ENCODE measurements at places on chromosomes 16 and 17.

GRCh38 chr16:58882292-58882691 lies 148.2 kb upstream of the GOT2 start:
- DNase-seq: peak; percentile 15

- DNase-seq: peak; percentile 56
These were observed 14.3 kb downstream of the RAPGEFL1 start for GRCh38 chr17:40191237-40192208.

DNA sequence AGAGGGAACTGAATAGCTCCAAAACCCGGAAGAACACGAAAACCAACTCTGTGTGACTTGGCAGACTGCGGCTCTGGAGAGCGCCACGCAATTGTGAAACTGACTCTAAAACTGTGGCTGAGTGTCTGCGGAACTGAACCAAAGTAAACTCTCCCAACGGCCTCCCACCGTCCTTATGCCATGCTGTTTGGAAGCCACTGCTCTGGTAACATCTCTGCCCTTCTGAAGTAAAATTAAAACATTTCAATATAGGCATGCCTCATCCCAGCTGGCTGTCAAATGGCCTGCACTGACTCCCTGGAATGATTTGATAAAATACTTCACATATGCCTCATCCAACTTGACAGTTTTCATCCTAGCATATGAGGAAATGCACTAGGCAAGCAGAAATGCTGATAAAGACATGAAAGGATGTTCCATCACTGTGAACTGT lies 70.2 kb downstream of the PARN start:
- DNase-seq: no peak

- DNase-seq: no peak
These were observed 17.7 kb downstream of the SREBF1 start for GRCh38 chr17:17819111-17819510.

DNA sequence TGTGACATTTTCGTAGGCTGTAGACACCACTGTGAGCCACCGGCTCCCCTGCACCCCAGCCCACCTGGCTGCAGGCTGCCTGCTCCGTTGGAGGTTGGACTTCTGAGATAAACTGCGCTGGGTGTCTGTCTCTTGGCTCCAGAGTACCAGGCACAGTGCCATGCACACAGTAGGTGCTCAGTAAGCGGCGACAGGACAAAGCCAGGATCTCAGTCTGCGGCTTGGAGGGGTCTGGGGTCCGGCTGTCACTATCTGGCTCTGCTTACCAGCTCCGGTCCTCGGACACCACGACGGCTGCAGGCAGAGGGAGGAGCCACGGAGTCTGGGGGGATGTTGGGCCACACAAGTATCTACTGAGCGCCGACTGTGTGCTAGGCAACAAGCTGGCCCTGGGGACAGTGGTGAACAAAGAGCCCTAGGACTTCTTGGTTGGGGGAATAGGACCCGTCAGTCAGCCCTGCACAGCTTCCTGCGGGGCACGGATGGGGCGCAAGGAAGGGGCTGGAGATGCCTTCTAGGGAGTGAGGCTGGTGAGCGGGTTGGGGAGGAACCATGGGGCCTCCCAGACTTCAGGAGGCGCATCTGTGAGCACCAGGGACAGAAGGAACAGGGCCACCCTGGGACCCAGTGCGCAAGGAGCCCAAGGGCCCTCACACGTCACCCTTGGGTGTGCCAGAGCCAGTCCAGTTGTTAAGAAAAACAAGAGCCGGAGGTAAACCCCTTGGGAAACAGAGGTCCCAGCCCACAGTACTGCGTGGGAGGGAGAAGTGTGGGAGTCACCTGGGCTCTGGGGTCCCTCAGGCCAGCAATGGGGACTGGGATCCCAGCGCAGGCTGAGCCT lies 17.3 kb downstream of the JPH3 start:
- no peak for DNase-seq

GRCh38 chr16:63216696-63217423 lies 1180.6 kb upstream of the CDH8 start:
- no peak for DNase-seq

DNA sequence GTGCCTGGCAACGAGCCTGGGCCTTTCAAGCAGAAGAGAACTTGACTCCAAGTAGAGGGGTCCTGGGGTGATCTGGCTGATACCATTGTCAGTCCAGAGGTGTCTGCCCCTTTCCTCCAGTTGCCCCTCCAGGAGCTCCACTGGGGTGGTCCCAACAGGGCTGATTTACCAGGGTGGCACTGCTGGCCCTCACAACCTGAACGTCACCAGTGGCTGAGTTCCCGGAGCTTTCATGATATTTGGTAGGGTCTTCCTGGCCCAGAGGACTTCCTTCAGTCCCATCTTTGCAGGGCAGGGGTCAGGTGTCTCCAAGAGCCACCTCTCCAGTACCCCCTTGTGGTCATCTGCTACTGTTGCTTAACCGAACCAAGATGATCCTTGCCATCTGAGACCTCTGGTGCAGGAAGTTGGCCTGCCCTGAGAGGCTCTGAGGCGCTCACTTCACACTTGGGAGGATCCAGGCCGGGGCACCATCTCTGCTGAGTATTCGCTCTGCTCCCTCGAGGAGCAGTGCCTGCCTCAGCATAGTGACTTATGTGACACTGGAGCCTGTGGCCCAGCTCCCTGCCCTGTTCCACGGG lies 3.5 kb downstream of the LIMD2 start:
- peak; percentile 65 for DNase-seq

DNA sequence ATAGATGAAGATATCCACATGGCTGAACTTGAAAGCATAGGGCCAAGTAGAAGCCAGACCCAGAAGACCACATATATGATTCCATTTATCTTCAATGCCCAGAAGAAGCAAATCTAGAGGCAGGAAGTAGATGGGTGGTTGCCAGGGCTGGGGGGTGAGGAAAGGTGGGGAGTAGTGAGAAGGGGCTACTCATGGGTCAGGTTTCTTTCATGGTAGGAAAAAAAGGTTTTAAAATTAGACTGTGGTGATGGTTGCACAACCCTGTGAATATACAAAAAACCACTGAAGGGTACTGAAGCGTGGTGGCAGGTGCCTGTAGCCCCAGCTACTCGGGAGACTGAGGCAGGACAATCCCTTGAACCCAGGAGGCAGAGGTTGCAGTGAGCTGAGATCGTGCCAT lies 5.4 kb downstream of the CD2BP2 start:
- no peak for DNase-seq

- no peak for DNase-seq
These were observed 19.4 kb downstream of the NARF start for GRCh38 chr17:82477934-82478333.

DNA sequence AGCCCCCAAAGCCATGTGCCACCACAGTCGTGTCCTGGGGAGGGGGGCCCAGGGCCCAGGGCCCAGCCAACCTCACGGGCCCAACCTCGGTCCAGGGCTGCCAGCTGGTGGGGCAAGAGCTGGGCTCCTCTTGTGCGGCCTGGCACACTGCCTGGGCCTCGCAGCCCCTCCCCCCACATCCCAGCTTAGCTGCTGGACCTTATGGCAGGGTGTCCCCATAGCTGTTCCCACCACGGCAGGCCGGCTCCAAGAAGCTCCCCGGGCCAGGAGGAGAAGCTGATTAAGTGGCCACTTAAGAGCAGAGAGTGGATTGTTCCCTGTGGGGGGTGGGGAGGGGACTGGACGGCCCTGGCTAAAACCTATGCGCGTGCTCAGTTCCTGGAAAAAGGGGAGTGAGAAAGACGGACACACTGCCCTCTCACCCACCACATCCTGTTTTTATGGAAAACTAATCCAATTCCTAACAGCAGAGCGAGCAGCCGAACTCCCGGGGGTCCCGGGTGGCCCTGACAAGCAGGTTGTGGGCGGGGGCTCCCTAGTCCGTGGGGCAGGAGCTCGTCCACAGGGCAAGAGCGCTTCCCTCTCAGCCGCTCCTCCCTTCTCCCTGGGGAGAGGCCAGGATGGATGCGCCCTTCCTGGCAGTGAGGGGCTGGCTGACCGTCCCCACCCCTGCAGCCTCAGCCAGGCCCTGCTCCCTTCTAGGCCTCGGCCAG lies 16.8 kb downstream of the PIEZO1 start:
- no peak for DNase-seq

DNA sequence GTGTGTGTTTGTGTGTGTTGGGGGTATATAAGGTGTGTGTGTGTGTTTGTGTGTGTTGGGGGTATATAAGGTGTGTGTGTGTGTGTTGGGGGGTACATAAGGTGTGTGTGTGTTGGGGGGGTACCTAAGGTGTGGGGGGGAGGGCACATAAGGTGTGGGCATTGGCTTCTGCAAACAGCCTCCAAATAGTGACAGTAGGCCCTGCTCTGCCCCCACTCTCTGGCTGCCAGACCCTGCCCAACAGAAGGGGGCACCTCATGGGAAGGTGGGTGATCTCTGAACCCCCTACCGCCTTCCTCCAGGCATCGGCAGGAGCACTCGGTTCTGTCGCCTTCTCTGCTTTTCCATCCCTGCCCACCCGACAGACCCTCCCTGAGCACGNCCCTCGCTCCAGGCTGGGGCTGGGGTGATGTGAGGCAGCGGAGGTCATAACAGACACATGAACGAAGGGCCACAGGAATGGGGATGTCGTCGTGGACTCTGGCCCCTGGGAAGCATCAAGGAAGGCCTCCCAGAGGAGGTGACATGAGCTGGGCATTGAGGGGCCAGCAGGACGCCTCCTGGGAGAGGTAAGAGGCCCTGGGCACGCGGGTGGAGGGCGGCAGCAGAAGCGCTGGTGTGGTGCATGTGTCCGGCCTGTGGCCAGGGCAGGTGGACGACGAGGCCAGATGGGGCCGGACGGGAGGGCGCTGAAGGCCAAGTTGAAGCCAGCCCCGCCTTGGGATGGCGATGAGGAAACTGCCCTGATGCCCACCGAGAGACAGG lies 136.6 kb upstream of the RPH3AL start:
- peak; percentile 30 for DNase-seq

DNA sequence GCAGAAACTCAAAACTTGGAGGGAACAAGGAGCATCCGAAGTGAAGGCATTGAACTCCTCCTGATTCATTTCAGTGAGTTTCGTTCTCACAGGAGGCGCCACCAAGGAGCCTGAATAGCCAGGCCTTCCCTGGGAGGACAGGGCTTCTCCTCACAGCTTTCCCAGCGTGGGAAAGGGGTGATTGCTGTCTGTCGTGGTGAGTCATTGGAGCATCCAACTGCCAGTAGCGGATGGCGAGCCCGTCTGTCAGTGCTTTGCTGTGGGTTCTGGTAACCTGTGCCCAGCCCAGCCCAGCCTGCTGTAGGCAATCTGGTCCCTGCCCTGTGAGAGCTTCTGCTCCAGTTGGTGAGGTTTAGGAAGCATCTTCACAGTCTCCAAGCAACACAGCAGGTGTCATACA lies 28.3 kb downstream of the PLCD3 start:
- DNase-seq: no peak

GRCh38 chr16:67000384-67001351 lies 12.3 kb downstream of the CES4A start:
- DNase-seq: peak; percentile 67

DNA sequence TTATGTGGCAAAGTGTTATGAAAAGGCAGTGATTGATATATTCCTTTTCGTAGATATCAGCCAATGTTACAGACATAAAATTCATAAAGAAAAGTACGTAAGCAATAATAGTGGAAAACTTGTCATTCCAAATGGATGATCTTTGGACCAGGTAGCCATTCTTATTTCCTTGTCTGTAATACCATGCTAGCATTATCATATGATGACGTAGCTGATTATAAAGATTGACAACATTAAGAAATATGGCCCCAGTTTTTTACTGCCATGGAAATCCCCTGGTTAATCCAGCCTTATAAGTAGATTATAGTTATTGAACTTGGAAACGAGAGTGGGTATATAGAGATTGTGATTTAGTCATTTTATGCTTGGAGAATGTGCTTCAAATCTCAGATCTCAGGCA lies 8.8 kb downstream of the TANC2 start:
- DNase-seq: no peak

- no peak for DNase-seq
These were observed 9.0 kb upstream of the ZNF689 start for GRCh38 chr16:30619202-30619601.

DNA sequence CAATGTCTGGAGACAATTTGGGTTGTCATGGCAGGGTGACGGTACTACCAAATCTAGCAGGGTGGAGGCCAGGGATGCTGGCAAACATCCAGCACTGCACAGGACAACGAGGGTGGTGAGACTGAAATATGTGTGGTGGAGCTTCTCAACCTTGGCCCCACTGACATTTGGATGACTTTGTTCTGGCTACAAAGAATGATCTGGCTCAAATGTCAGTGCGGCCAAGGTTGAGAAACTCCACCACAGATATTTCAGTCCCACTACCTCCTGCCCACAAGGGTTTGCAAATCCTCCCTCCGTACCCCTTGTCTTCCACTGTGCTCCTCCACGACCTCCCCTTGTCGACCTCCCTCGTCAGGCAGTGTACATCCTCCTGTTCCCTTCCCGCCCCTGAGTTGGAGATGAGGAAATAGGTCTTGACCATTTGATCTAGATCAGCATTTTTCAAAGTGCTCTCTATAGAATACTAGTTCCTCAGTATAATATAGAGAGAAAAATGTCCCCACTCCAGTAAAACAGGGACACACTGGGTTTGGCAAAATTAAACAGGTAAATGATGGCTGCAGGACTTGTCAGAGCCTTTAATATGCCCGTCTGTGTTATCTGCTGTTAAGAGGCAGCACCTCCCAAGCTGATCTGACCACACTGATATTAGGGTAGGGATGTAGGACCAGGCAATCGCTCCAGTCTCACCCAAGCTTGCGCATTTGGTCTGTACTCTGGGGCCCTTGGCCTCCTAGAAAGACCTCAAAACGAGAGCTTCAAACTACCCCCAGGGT lies 6.8 kb downstream of the OSGIN1 start:
- no peak for DNase-seq

GRCh38 chr17:4304417-4305027 lies 40.7 kb upstream of the ANKFY1 start:
- peak; percentile 19 for DNase-seq

- no peak for DNase-seq
These were observed 130.0 kb downstream of the CYB561 start for GRCh38 chr17:63316100-63316499.

DNA sequence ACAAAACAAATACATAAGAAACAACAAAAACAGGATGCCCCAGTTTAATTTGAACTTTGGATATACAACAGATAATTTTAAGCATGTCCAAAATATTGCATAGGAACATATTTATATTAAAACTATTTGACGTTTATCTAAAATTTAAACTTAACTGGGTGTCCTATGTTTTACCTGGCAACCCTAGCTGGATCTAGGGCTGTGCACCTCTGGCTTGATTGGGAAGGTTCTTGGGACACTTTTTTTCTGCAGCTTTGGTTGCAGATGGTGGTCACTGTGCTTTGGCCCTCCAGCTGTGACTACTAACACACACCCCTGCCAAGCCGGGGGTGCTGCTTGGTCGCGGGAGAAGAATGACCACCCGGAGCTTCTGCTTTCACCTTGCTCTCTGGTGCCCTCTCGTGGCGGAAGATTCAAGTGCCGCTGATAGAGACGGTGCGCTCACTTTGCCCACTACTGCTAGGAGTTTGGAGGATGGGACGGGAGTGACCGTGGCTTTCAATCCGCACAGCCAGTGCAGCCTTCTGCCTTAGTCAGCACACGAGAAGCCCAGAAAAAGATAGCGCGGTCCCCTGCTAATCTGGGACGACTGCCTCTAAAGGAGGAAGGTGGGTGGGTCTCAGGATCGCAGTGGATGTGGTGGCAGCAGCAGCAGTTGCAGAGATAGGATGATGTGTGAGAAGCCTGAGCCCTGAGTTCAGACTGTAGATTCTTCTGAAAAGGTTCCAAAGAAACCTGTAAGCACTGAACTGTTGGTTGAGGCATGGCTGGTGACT lies 6.7 kb downstream of the SPACA3 start:
- peak; percentile 41 for DNase-seq

GRCh38 chr16:85334718-85335583 lies 222.7 kb upstream of the CIBAR2 start:
- no peak for DNase-seq

GRCh38 chr16:75443298-75443697 lies 10.0 kb upstream of the CFDP1 start:
- DNase-seq: no peak

Measured in CD4-positive, alpha-beta T cell treated with Interleukin-15 for 1 hour (primary cell).